ENCODE measurements at places on chromosomes 6 and 20.
A peak's percentile ranks its signal among the peaks of the same experiment; 100 is the strongest.

GRCh38 chr6:109024784-109025183 is 69.9 kb downstream of the SESN1 start:
- peak; percentile 52 for DNase-seq

DNA sequence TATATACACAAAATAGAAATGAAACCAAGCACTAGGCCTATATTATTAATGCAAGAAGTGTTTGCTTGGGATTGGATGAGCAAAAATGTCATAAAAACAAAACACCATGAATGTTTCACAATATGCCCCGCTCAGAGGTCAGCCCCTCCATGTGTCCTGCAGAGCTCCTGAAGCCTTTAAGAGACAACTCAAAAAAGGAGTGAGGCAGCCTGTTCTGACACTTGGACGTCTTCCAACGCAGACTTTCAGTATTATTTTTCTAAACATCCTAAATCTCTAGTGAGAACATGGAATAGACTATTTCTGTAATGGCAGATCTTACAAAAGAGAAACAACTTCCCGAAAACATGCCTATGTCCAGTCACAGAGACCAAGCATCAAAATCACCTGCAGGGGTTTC is 322.6 kb downstream of the PRKN start:
- DNase-seq: no peak

- DNase-seq: no peak
Measured at GRCh38 chr6:132188556-132189264, 212.6 kb downstream of the MOXD1 start.

DNA sequence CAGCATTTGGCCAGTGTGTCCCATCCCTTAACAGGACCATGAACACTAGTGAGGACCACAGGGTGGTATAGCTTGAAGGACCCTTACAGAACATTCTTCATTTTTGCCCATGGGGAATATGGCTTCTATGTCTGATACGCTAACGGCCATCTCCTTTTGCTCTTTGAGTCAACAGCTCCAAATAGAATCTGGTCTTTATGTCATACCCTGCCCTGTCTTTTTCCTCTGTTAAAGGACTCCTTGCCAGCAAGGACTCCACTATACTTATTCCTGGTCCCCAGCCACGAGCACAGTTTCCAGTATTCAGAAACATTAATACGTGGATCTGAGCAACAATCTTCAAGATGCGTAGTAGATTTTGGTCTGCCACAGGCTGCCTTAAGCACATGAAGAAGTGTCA is 22.5 kb downstream of the SERPINB1 start:
- no peak for DNase-seq

DNA sequence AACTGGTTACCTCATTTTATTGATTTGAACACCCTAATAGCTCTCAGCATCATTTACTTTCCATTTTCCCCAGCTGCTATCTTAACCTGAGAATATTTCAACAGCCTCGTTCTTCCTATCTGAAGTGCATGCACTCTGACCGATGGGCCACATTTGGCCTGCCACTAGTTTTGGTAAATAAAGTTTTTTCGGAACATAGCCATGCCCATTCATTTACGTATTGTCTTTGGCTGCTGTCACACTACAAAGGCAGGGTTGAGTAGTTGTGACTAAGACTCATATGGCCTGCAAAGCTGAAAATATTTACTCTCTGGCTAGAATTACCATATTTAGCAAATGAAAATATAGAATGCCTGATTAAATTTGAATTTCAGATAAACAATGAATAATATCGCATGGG is 10.8 kb downstream of the ADGRF4 start:
- no peak for DNase-seq

DNA sequence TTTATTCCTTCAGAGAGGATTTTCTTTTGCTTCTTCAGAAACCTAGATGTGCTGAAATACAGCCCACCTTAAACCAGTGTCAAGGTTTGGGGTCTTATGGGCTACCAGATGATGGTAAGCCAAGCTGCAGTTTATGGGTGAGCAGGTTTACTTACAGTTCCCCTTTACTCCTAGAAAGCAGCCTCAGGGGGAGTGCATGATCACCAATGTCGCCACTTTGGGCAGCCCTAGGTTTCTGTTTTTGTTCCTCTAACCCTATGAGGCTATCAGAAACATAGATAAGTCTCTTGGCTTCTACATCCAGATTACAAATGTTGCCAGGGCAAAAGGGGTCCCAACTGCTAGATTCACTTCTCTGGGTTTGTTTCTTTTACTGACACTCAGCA is 67.2 kb downstream of the TRIM27 start:
- DNase-seq: no peak

DNA sequence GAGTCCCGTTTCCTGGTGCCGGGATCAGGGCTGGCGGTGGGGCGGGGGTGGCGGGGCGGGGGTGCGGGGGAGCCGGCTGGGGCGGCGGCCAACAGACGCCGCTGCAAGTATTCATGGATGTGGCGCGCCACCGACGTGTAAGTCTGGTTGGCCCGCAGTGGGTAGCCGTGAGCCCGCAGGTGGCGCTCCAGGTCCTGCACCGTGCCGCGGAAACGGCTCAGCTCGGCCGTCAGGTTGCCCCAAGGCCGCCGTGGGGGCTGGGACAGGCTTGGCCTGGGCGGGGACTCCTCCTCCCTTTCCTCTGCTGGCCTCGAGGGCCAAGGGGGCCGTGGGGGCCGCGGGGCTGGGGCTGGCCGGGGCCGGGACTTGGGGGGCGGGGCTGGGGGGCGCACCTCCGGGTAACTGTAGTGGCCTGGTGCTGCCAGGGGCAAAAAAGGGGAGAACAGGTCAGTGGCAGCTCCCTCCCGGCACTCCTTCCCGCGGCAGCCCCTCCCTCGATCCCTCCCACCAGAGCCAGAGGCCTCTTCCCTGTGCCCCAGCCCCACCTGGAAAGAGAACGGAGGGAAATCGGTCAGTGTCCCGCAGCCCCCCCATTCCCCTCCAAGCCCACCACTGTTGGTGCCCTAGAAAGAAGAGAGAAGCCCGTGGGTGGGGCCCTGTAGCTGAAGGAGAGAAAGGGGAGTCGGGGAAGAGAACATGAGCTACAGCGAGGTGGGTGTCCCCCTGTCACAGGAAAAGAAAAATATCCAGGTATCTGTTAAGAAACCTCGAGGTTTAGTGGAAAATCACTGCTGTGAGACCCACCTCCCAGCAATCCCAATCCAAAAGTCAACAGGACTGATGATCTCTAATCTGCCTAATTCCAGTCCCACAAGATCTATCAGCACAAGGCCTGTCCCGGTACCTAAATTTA is 21.3 kb downstream of the TNXB start:
- DNase-seq: peak; percentile 91

DNA sequence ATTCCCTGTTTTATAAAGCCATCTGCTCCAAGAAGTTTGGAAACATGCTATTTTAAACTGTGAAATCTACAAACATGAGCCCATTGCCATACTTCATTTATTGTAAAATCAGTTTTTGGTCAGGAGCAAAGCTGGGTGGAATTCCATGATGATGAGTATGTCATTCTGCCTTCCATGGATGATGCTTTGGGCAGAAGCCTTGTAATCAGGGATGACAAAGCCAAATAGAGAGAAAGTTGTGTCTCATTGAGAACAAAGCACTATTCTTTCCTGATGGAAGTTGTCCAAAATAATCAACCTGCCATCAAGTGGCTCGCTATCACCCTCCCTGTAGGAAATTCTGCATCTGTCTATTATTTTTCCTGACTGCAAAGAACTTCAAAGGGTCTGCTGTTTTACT is 313.0 kb upstream of the DEFB112 start:
- DNase-seq: no peak

- no peak for DNase-seq
Measured at GRCh38 chr20:23686046-23686750, 2.6 kb downstream of the CST4 start.

DNA sequence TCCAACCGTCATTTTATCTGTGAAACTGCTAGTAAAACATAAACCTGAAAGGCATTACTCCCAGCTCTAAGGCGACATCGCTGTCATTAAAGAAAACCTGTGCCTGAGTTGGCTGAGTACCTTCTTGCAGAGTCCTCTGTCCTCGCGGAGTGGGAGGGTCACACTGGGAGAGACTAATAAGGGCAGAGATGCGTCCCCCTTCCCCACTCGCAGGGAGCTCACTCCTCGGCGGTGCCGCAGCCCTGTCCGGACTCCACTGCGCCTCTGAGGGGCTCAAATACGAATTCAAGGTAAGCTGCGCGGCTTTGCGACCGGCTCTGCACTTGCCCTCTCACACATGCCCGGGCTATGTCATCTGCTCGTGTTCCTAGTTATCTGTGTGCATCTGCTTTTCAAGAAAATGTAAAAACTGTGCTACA is at the start of gene COL19A1:
Gene COL19A1, plus strand, starts transcription at position 206 of the 419 bp plus-strand sequence. CDS start 13,012 bp downstream, outside the sequence.
- DNase-seq: peak; percentile 46

GRCh38 chr6:149316108-149316727 is 1.3 kb upstream of the TAB2 start:
- no peak for DNase-seq

- peak; percentile 56 for DNase-seq
Measured at GRCh38 chr6:30600451-30600961, 16.5 kb downstream of the PPP1R10 start.

DNA sequence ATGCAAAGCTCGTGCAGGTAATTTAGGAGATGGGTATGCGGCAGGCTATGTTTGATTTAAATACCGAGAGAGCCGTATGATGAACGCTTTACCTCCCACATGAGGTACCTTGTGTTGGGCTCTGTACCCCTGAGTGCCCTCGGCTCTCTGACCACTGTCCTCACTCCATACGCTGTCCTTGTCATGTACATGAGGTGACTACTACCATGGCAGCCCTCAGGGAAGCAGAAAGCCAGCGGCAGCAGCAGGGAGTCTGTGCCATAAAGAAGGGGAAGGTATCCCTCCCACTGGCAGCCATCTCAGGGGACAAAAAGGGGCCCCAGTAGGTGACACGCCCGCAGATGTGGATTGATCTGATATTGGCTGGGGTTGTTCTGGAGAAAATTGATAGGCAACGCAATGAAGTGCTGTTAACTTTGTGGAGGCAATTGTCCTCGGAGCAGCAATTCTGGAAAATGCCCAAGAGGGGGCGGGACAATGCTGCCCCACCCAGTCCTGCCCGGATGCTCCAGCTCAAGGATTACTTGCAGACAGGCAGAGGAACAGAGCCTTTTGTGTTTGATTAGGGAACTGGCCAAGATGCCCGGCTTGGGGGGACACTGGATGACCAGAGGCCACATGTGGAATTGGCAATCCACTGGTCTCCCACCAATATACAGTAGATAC is 38.0 kb upstream of the HSF2 start:
- DNase-seq: no peak

DNA sequence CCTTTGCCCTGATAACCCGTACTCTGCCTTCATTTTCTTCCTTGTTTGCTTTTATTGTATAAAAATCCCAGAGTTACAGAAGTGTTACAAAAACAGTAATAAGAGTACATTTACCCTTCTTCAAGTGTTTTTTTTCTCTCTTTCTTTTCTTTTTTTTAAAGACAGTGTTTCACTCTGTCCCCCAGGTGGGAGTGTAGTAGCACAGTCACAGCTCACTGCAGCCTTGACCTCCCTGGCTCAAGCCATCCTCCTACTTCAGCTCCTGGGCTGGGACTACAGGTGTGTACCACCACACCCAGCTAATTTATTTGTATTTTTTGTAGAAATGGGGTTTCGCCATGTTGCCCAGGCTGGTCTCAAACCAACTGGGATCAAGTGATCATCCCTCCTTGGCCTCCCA is 402.7 kb downstream of the CDKAL1 start:
- no peak for DNase-seq

DNA sequence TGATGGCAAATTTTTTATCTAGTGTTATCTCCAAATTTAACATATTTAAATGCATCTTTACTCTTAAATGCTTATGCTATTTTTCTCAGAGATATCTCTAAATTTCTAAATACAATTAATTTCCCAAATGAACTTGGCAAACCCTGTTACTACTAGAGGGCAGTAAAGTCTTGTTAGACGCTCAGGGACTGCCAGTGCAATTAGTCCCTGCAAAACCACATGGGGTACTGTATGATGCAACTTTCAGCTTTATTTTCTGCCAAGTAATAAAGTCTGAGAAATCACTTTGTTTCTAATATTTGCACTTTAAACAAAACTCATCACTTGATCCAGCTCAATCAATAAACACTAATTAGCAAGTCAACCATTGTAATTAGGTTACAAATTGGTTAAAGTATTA is 76.0 kb upstream of the ADGRB3 start:
- no peak for DNase-seq

DNA sequence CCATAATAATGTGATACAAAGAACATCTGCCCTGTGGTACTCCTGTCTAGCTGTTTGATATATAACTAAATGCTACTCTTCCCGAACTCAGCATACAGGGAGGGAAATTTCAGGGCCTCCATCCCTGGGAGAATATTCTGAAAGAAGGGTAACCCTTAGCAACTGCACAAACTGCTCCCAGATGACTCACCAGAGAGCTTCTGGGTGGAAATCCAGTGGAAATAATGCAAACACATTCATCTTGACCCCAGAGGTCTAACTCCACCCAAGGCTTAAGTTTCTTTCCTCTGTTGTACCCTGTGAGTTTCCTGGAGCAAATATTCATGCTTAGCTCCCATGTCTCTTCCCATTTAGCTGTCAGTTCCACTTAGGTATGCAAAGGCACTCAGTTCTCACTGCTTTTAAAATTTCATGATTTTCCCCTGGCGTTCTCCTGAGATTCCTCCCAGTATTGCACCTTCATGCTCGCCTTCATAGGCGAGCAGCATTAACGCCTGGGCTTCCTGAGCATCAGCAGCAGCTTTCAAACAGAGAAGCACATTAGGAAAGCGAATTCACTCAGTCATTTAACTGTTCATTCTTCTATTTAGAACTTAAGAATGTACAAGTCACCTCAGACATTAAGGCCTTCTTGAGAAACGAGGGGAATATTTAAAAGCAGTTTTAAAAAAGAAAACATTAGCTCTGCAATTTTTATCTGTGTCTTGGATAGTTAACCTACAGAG is 43.8 kb upstream of the LAMA4 start:
- DNase-seq: no peak

- DNase-seq: no peak
Measured at GRCh38 chr20:1204113-1204512, 859 bp downstream of the C20orf202 start.

Data from Right ventricle myocardium superior (tissue), 1 donor.